ENCODE measurements at places on chromosomes 13 and 19. TPM values are rescaled to one million over a fixed set of nuclear protein-coding genes. Genes with fewer than 3 reads are reported as not detected.

ICAM4 gene
- 0.11 TPM for total RNA-seq

KL gene
- 0.33 TPM for total RNA-seq

CYP2S1 gene
- 0.11 TPM for total RNA-seq

ETFB gene
- total RNA-seq: 84.5 TPM

POLR2I gene
- total RNA-seq: 93.6 TPM

FGF21 gene
- not detected for total RNA-seq

CYP4F22 gene
- total RNA-seq: not detected

SIGLEC11 gene
- total RNA-seq: not detected

VASP gene
- total RNA-seq: 49.3 TPM

DGKH gene
- total RNA-seq: 15.8 TPM

KIR2DL3 gene
- not detected for total RNA-seq

RDH8 gene
- total RNA-seq: not detected

LILRB2 gene
- total RNA-seq: not detected

ZNF304 gene
- total RNA-seq: 12.2 TPM

SLC25A41 gene
- not detected for total RNA-seq

PALM gene
- 28.6 TPM for total RNA-seq

EXOC3L2 gene
- total RNA-seq: 1.3 TPM

IQCN gene
- total RNA-seq: 0.22 TPM

C13orf42 gene
- total RNA-seq: not detected

RASAL3 gene
- 18.0 TPM for total RNA-seq

IGSF23 gene
- total RNA-seq: not detected

TPTE2 gene
- total RNA-seq: not detected

KIR3DL1 gene
- not detected for total RNA-seq

FXYD1 gene
- not detected for total RNA-seq

NTF4 gene
- total RNA-seq: not detected

ERCC2 gene
- total RNA-seq: 10.5 TPM

NLRP11 gene
- total RNA-seq: under 0.01 TPM

FAM124A gene
- 5.3 TPM for total RNA-seq

FXYD3 gene
- not detected for total RNA-seq

ZNF714 gene
- total RNA-seq: 5.0 TPM

MEDAG gene
- 66.5 TPM for total RNA-seq

KLK8 gene
- not detected for total RNA-seq

MARCHF2 gene
- total RNA-seq: 210 TPM

HPN gene
- total RNA-seq: 0.09 TPM

PSG11 gene
- not detected for total RNA-seq

CADM4 gene
- 9.4 TPM for total RNA-seq

ZNF442 gene
- 1.9 TPM for total RNA-seq

MBD3 gene
- total RNA-seq: 79.7 TPM

CYP4F2 gene
- total RNA-seq: 0.09 TPM

ZNF540 gene
- total RNA-seq: 0.34 TPM

METTL21C gene
- not detected for total RNA-seq

SLC17A7 gene
- total RNA-seq: 0.22 TPM

MAP4K1 gene
- not detected for total RNA-seq

FUT1 gene
- 9.8 TPM for total RNA-seq

KIRREL2 gene
- total RNA-seq: not detected

RXFP2 gene
- not detected for total RNA-seq

IZUMO1 gene
- total RNA-seq: 0.43 TPM

ZNF93 gene
- 3.4 TPM for total RNA-seq

CABP5 gene
- not detected for total RNA-seq

TMEM272 gene
- not detected for total RNA-seq
